ENCODE measurements at places on chromosomes 6 and 20.
A peak's percentile ranks its signal among the peaks of the same experiment; 100 is the strongest.

GRCh38 chr20:20255099-20255498 is 112.8 kb upstream of the INSM1 start:
- no peak for DNase-seq

DNA sequence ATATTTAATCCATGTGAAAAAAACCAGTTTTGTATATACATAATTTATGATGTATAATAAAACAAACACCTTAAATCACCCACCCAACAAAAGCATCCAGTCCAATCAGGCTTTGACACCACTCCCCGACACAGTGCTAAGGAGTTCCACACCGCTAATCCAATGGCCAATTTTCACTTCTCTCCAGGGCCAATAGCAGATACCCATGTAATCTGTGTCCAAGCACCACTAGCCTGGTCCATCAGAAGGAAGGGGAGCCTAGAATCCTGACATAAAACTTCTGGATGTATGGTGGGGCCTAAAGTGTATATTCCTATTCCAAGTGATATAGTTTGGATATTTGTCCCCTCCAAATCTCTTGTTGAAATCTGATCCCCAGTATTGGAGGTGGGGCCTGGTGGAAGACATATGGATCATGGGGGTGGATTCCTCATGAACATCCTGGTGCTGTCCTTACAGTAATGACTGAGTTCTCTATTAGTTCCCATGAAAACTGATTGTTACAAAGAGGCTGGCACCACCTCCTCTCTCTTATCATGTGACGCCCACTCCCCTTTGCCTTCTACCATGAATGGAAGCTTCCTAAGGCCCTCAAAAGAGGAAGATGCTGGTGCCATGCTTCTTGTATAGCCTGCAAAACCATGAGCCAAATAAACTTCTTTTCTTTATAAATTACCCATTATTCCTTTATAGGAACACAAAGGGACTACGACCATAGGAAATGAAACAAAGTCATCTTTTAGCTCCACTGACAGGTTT is 20.8 kb downstream of the RALGAPA2 start:
- no peak for DNase-seq

- no peak for DNase-seq
Observed at GRCh38 chr6:90780141-90780540, 193.3 kb upstream of the MAP3K7 start.

DNA sequence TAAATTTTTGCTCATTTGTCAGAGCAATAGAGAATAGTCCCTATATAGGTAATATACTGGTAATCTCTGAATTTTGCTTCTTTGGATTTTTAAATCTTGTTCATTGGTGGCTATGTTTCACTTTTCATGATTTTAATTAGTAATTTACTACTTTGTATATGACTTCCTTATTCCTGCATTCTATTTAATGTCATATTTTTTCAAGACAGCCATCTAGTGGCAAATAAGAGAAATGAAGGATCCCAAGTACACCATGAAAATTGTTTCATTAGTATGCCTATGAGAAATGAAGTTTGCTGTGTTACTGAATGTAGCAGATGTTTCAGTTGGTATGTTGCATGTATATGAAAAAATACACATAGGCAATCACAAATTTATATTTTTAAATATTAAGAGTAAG is 82.4 kb downstream of the ZNF292 start:
- DNase-seq: no peak

DNA sequence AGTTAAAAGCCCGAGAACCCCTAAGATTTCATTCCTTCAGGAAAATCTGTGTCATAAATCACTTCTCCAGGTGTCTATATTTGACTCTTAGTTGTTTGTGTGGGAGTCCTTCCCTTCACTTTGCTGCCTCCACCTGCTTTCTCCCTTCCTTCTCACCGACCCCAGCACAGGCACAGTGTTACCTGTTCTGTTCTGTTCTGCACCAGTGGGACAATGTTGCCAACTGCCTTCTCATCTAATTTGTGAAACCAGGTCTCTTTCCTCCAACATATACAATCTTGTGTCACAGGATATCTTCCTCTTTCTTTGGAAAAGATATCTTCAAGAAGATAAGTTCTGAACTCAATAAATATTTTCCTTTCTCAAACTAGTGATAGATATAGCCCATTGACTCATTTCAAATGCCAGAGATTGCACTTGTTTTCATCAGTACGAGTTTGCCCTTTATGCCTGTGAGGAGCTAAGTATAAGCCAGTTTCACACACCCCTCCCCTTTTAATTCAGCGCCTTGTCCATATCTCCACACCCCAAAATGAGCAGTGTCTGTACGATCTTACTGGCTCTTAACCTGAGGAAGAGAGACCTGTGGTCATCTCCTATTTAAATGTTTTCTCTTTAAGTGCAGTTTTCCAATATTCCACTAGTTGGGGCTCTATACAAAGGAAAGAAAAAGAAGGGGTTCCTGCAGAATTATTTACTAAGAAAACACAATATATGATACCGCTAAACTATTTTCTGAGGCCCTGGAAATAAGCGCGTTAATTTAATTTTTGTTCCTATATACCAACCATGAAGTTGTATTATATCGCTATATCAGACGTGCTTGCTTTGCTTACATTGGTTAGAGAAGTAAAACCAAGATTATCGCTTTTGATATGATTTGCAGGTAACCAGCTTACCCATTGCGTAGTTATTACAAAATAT is 81.6 kb upstream of the PREP start:
- DNase-seq: no peak

DNA sequence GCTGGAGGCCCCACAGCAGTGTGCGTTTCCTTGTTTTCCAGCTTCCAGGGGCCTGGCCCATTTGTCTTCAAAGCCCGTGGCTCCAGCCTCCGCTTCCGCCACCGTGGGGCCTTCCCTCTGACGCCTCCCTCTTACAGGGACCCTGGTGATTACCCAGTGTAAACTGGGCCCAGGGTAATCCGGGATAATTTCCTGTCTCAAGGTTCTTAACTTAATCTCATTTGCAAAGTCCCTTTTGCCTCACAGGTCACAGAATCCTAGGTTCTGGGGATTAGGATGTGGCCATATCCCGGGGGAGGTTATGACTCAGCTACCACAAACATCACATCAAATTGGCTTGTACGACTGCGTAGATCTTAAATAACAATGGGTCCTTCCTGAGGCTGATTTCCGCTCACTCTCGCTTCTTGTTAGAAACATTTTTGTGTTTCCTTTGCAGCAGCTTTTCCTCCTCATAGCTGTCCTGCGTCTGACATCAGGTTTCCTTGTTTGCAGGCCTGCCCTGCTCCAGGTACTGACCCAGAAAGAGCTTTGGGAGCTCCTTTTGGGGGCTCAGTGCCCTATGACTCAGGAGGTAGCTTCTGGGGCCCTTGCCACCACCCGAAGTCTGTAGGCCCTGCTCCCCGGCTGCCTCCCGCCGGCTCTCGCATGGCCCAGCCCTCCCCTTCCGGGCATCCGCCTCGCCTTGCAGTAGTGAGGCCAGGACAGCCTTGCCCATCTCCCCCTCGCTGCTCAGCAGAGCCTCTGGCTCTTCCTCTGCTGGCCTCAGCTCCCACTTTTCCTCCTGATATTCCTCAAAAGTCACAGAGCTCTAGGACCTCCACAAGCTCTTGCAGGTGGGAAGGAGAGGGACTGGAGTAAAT is 100.5 kb downstream of the ERMARD start:
- DNase-seq: no peak

DNA sequence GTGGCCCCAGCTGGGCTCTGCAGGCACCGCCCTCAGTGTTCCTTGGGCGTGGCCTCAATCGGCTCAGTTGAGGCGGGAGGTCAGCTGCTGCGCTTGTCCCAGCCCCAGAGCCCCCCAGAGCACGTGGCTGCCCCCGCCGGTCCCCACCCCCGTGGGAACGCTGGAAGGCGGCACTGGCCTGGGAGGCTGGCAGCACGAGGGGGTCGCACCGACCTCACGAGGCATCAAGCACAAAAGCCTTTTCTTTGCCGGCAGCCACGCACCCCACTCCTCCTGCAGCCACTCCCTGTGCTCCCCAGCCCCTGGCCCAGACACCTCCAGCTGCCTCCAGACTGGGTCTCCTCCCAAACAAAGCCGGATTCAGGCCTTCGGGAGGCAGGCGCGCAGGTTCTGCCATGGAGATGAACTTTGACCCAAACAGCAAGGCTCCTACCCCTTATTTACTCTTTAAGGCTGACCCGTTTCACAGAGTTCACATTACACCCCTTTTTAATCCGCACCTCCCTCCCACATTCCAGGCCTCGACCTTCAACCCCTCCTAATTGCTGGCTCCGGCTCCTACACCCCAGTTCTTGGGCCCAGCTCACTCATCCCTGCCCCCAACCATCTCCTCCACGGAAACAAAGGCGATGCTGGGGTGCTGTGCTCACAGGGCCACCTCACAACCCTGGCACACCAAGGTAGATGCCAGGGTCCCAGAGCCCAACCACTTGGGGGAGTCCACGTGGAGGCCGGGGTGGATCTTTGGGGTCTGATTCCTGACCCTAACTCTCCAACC is 111.7 kb downstream of the NOL4L start:
- peak; percentile 40 for DNase-seq

GRCh38 chr20:50138479-50139393 is 14.8 kb downstream of the PEDS1 start:
- DNase-seq: peak; percentile 93

GRCh38 chr20:50163570-50164317 is 10.2 kb upstream of the PEDS1 start:
- DNase-seq: no peak

- DNase-seq: no peak
Observed at GRCh38 chr6:119215309-119215708, 134.3 kb downstream of the MAN1A1 start.

DNA sequence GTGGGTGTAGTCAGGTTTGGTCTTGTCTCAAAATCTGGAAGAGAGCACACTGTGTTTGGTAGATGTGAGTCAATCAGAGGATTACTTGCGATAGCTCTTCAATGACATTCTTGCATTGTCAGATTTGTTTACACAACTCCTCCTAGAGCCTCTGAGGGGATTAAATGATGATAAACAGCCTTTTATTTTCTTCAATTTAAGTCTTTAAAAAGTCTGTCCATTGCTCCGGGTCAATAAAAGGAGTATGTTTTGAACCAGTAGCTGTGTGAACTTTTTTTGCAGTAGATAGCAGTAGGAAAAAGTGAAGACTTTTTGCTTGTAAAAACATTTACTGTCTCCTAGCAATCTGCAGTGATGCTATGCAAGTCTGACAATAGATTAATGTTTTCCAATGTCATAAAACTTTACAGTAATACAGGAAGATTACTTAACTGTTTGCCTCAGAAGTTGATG is 49.9 kb downstream of the GJA1 start:
- no peak for DNase-seq

DNA sequence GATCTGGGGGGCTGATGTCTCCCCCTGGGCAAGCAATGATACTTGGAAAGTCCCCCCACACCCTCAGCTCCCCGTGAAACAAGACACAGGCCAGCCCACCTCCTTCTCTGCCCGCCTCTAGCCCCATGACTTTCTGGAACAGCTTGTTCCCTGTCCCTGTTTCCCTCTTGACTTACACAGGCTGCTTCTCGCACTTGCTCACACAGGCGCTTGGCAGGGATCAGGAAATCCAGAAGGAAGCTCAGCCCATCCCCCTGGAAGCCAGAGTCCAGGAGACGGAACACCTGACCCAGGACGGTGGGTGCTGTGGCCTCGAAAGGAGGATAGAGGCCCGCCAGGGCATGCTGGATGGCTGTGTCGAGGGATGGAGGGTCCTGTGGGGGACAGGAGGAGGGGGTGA is 14.8 kb downstream of the KIAA1755 start:
- peak; percentile 28 for DNase-seq

GRCh38 chr6:36244641-36245280 is 25.1 kb upstream of the PNPLA1 start:
- DNase-seq: no peak

DNA sequence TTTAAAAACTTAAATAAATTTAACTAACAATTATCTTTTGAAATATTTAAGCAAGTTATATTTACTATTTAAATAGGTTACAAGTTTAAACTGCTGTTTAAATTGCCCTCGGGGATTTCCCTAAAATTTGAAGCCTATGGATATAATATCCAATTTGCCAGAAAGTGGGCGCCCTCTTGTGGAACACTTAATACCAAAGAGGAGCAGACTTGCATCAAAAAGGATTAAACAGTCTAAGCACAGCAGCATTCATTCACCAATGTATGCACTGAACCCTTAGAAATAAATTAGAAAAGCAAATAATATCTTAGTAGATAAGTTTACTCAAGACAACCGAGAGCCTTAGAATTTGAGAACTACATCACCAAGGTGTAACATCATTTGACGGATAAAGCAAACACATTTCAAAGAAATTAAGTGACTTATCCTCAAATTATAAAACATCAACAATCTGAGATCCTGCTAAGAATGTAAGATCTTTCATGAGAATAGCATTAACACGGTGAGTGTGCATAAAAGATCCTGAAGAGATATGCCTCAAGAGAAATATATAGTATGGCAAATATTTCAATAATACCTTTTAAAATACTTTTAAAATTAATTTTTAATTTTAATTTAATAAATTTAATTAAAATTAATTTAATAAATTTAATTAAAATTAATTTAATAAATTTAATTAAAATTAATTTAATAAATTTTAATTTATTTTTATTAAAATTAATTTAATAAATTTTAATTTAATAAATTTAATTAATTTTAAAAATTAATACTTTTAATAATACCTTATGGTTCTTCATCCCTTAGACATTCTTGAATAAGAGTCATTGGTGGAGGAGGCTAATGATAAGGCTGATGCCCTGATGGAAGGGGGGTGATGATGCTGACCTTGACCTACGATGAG is 11.5 kb upstream of the MEP1A start:
- DNase-seq: peak; percentile 79

DNA sequence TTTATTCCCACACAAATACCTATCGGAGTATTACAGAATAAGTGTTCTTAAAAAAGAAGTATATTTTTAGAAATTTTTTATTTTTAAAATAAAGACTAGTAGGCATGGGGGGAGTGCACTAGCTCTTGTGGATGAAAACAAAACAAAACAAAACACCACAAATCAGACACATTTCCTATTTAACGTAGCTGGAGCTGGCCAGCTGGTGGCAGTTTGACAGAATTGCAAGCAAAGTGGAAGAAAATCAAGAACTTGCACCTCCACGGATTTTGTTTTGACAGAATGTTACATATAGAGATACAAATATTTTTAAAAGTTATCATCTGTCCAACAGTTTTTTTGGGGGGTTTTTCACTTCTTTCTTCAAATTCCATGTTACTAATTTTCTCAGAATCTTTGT is 63.6 kb upstream of the SNRPB2 start:
- DNase-seq: no peak

DNA sequence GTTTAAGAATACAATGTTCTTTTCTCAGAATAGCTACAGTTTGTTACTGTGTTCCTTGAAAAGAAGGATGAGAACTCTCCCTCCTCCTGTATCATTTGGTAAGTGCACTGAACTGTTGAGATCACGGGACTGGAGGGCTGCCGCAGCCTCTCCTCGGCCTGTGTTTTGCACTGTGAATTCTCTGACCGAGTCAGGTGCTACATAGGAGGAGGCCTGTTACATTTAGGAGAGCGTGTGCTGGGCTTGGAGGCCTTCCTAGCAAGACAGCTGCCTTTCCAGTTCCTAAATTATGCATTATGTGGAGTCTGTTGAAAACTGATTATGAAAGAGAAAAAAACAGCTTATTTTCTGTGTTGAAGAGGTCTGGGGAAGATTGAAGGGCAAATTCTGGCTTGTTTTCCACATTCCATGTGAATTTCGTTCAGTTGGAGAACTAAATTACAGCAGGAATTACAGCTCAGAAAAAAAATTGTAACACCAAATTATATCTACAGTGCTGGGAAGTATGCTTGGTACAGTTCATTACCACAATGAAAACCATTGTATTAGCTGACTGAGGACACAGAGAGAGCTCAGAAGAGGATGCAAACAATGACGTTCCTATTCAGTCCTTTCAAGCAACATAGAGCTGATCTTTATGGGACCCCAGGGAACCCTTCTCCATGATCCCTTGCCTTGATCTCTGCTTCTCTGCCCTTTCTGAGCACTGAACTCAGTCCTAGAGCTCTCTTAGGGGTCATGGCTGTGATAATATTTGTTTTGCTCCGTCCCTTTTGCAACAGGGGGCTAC is 2.8 kb downstream of the TMC2 start:
- peak; percentile 82 for DNase-seq
